AG04450 (cell line): ENCODE measurements at places on chromosomes 2 and 18.

DNA sequence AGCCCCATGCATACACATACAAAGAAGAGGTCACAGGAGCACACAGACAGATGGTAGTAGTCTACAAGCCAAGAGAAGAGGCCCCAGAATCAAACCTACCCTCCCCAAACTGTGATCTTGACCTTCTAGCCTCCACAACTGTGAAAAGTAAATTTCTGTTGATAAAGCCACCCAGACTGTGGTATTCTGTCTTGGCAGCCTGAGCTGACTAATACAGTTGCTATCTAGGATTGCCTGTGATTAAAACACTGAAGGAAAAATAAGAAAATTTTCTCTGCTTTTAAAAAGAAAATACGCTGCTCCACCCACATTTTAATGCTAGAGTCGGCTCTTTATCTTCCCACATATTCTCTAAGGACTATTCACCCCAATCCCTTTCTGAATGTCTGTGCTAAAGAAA lies 143.7 kb upstream of the TMEM200C start:
- no peak for DNase-seq

DNA sequence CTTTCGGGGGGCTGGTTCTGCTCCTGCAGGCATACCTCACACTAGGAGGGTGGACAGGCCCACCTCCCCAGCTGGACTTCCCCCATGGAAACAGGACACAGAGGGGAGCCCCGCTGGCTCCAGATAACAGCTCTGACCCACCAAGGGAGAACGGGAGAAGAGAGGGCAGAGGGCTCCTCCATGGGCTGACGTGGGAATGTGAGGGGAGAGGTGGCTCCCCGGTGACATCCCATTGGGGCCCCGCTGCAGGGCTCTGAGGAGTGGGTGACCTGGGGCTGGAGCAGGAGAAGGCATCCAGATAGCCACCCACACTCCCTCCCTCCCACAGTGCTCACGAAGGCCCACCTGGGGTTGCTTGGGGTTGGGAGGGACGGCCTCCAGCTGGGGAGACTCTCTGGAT lies 45.9 kb downstream of the FBLN7 start:
- DNase-seq: no peak

- DNase-seq: no peak
Measured at GRCh38 chr2:136582628-136583205, 182.6 kb upstream of the THSD7B start.

DNA sequence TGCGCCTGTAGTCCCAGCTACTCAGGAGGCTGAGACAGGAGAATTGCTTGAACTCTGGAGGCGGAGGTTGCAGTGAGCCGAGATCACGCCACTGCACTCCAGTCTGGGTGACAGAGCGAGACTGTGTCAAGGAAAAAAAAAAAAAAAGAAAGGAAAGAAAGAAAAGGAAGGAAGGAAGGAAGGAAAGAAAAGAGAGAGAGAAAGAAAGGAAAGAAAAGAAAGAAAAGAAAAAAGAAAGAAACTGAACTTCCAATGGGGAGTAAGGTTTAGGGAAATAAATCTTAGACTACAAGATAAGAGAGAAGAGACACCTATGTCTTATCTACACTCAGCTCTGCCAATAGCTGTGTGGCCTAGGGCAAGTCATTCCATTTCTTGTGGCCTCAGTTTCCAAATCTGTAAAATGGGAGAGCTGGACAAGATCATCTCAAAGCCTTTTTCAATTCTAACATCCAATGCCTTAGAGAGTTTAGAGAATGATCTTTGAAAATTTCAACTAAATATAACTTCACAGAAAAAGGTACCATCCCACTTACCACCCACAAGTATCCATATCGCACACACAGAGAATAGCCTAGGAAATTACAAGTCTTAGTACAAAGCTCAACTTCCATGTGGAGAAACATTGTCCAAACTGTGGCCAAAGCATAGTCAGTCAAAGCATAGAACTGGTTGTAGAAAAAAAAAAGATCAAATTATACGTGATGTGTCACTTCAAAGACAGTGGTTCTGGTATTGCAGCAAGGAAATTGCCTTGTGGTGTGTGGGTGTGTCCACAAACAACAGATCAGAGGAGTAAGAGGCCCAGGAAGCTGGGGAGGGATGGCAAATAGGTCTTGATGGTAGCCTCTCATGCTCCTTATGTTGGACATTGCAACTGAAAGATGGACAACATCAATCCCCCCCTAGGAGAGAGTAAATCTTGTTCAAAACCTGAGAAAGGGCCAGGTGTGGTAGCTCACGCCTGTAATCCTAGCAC lies 42.4 kb downstream of the SLC14A2 start:
- DNase-seq: no peak

DNA sequence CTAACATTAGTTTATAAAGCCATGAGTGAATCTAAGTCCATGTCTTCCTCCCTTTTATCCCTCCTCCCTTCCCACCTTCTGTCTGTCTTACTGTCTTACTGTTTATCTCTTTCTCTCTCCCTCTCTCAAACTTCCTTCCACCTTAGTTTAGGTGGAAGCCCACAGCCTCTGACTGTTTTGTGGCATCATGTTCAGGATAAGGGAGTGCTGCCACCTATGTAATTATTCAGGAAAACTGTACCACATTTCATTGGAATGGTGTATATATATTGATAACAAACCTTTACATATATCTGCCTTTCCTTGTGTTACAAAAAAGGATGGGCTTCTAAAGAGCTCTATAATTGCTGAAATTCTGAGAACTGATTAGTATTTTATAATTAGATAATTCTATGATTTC lies 48.7 kb downstream of the NETO1 start:
- DNase-seq: no peak

DNA sequence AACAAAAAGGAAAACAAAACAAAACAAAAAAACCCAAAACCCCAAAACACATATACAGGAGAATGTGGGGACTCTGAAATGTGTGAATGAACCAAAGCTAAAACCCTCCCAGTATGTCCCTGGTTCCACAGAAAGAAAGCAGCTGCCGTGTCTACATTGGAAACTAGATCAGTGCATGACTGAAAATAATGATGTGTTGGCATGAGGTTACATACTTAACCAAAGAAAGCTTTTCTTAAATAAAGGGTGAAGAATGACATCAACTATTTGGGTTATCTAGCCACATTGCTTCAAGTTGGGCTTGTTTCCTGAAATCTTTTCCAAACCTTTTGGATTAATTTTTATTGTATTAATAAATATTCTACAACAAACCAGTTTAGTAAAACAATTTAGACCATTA lies 91.9 kb upstream of the FN1 start:
- DNase-seq: peak; percentile 58

GRCh38 chr2:241114836-241115235 lies 12.7 kb upstream of the MTERF4 start:
- DNase-seq: no peak

- no peak for DNase-seq
Measured at GRCh38 chr2:180003559-180003958, 3.5 kb downstream of the CWC22 start.

- no peak for DNase-seq
Measured at GRCh38 chr2:224579411-224579810, 5.8 kb downstream of the CUL3 start.

DNA sequence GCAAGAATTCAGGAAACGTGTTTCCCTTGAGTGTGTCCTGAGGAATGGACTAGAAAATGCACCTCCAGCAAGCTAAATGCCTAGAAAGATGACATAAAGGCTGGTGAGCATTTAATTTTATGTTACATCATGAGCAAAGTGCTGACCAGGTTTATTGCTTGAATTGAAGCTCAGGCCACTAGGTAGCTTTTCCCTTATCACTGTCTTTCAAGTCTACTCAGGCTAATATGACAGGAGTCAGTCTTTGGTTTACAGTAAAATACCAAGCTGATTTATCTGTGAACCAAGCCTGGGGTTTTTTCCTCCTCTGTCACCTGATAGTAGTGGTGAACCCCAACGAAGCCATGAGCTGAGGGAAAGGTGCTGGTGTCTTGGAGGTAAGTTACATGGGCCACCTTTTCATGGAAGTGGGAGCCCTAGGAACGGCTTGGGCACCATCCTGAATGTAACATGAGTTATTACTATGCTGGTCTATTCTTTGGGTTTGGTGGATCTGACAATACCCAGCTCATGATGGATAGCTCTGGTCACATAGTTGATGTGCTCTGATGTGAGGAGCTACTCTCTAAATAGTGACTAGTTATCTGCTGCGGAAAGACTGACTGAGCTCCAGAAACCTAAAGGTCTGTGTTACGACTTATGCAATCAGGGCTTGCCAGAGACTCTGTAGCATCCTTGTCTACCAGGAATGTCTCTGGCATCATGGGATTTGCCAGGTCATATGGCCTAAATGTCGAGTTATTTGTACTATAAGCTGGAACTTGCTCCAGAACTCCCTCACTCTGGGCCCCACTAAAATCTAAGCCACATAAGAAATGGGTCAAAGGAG lies 39.8 kb downstream of the NUP35 start:
- DNase-seq: no peak

DNA sequence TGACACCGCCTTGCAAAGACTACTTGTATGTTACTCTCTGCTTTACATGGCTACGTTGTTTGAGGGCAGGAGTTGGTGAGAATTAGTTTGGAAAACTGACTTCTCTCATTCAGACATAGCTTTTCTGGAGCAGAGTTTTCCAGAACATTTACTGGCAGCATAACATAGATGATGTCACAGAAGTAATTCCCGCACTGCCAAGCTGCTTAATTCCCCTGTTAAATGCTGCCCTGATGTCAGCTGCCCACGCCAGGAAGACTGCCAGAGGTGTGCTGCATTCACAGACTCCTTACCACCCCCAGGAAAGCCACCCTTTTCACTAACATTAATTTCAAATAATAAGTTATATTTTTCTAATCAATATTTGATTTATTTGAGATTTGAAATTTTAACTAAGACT lies 24.7 kb upstream of the PTPN2 start:
- DNase-seq: no peak
